ENCODE measurements at places on chromosomes 1 and 21.

GRCh38 chr21:45376459-45377324 is 28.3 kb upstream of the COL18A1 start:
- DNase-seq: no peak

GRCh38 chr21:43352568-43353281 is 74.2 kb downstream of the SIK1 start:
- DNase-seq: no peak

GRCh38 chr1:42993502-42994136 is 35.0 kb upstream of the SLC2A1 start:
- no peak for DNase-seq

GRCh38 chr21:15423676-15424445 is 305.9 kb upstream of the USP25 start:
- no peak for DNase-seq

DNA sequence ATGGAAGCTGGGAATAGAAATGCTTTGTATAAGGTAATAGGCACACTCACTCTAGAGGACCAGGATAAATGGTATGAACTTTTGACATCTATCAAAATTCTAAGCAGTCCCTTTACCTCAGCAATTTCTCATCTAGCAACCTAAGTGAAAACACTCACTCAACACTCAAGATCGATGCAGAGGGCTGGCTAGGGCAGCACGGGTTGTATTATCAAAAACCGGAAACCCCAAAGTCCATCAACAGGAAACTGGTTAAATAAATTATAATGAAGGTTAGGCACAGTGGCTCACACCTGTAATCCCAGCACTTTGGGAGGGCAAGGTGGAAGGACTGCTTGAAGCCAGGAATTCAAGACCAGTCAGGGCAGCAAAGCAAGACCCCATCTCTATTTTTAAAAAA is 9.4 kb downstream of the USP48 start:
- DNase-seq: no peak

DNA sequence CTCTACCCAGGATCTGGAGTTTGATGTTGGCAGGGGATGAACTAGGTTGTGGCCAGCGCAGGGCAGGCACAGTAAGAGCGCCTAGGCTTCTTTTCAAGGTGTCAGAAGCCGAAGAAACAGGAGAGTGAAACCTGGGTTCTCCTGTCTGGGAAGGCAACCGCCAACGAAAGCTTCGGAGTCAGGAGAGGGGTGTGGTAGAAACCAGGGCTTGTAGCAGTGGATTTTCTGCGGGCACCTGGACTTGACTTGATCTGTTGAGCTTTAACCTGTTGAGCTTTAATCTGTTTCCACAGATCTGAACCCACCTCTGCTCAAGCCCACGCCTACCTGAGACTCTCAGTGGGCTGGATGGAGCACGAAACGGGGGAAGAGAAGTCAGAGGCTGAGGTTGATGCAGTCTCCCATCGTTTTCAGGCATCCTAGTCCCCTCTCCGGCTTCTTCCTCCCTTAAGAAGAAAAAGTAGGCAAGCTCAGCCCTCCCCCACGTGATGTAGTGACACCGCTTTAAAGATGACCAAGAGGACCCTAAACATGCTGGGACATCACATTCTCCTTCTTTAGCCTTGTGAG is 9.3 kb downstream of the HLX start:
- DNase-seq: no peak

DNA sequence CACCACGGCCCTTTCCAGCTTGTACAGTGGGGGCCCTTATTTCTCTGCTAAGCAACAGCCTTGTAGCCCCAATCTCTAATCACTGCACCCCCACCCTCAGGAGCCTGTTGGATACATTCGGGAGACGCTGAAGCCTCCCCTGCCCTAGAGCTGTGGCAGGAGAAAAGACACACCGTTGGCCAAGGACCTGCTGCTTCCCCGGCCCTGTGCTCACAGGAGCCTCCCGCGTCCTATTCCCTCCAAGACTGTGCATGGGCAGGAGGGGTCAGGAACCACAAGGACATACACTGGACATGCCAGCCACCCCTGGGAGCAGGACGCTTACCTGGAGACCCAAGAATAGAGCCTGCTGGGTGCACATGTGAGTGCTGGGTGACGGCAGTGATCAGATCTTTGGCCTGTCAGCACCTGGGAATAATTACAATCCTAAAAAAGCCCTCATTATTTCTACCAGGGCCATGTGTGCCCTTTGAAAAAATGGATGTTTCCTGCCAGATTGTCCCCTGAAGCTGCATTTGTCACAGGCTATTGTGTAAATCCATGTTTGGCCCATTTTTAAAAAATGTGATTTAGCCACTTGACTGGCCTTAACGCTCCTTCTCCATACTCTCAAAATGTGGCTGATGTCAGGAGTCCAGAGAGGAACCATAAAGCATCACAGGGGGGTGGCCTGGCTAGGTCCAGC is 590.6 kb downstream of the MATN1 start:
- DNase-seq: no peak

DNA sequence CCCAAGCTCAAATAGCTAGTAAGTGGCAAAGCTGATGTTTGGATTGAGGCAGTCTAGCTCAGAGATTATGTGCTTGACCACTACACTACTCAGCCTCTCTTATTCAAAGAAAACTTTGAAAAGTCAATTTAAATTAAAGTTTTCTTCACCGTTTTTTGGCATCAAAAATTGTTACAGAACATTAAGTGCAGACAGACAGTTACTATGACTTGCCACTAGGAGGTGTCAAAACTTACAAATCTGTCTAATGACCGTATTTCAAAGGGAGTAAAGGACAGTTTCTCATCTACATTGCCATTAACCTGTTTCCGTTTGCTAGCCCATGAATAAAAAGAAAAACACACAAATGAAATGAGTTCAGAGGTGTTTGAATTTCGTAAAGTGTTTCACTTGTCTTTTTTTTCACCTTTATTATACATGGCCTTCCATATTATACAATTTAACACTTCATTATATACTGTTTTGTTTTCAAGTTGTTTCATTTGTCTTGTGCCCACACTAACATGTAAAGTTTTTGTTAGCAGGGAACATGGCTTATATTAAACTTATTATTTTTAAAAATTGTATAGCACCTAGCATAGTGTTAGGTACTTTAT is 57.4 kb upstream of the MTF2 start:
- DNase-seq: no peak

DNA sequence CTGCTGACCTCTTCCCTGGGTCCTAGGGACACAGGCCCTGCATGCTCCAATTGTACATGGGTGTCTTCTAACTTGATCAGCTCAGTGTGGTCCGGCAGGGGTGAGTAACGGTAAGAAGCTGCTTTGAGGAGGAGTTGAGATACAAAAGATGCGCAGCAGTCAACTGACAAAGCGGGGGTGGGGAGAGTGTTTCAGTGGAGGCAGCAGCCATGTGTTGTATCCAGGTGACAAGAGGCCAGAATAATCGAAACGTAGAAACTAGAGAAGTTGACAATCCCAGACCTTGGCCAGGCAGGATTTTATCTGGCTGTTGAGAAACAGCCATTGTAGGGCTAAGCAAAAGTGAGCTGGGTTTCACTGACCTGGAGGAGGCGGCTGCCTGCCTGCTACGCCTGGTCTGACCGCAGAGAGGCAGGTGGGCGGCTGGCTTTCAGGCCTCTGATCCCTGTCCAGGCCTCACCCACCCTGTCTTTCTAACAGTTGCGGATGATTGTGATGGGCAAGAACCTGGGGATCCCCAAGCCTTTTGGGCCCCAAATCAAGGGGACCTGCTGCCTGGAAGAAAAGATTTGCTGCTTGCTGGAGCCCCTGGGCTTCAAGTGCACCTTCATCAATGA is 28.8 kb downstream of the PADI6 start:
- DNase-seq: no peak

Data from stimulated activated CD4-positive, alpha-beta T cell treated with anti-CD3 and anti-CD28 coated beads, Interleukin-1b, Interleukin-23, amount 100 ng/mL, for 1 hour (primary cell).